ENCODE measurements at places on chromosomes 5 and 9. TPM values are rescaled to one million over a fixed set of nuclear protein-coding genes. Genes with fewer than 3 reads are reported as not detected.

PCDHB8 gene
- polyA plus RNA-seq, result 0.05 TPM

AP3S1 gene
- 85.0 TPM for polyA plus RNA-seq

KIF20A gene
- polyA plus RNA-seq, result 3.7 TPM

PCDHA9 gene
- polyA plus RNA-seq, result not detected

C9orf57 gene
- 0.11 TPM for polyA plus RNA-seq

SOX30 gene
- 0.16 TPM for polyA plus RNA-seq

TMEM215 gene
- polyA plus RNA-seq, result 0.02 TPM

ECM2 gene
- 3.5 TPM for polyA plus RNA-seq

ENTPD2 gene
- 0.27 TPM for polyA plus RNA-seq

IFNK gene
- polyA plus RNA-seq, result 0.52 TPM

FAM151B gene
- polyA plus RNA-seq, result 0.75 TPM

DNA sequence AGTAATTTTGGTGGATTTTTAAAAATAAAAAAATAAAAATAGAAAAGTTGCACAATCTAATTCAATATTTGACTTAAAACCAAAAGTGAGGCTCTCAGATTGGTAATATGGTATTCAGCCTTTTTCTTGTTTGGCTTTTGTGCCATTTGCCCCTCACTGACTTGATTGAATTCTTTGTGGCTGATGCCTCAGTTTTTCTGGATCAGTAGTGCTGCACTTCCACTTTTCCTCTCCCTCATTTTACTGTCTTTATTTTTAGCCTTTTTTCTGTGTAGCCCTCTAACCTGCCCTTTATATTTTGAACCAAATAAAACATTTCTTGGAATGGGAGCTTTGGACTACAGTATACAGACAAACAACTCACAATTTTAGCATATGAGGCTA lies 3.8 kb upstream of the MSMP start:
- DNase-seq, result no peak

DNA sequence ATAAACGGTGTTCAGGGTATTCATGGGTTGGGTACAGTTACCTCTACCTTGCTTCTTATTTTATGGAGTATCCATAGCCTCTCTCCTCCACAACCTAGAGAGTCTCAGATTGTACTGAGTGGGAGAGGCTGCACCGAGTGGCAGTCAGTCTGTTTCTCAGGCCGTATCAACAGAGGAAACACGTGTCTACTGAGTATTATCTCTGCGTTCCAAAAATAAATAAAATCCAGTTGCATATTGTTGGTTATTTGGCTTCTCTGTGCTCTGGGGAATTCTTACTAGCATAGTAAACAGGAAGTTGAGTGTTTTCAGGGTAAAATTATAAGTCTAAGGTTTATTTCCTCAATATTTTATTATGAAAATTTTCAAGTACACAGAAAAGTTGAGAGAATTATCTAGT lies 231.0 kb downstream of the ARHGEF28 start:
- DNase-seq, result no peak

DNA sequence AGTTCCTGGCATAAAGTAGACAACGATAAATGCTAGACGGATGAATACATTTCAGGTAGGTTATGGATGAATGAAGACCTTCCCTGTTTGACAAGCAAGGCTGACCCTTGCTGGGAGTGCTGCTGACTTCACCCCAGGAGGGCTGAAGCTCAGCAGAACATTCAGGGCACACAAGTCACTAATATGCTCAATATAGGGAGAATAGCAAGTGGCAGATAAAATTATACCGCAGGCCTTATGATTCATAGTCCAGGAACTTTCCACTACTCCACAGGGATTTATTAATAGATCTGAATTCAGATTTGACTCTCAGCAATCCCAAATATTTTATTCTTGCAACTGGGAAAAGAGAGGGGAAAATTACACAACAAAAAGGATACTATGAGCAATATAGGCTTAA lies 38.2 kb upstream of the GRAMD2B start:
- DNase-seq, result no peak

- no peak for DNase-seq
Observed at GRCh38 chr5:172371684-172372083, 82.6 kb downstream of the SH3PXD2B start.

- no peak for DNase-seq
Observed at GRCh38 chr5:148909766-148910165, 83.4 kb downstream of the ADRB2 start.

DNA sequence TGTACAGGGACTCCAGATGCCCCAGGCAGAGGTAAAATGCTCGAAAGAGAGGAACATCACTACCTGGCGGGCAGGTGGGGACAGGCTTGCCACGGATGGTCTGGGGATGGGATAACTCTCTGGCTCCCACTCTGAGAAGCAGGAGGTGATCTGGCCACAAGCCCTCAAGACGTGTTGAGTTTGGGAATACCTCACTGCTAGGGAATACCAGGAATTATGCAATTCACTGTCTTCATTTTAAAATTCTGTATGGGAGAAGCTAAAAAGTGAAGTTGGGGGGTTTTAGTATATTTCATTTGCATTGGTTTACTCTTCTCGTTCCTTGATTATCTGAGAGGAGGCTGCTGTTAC lies 510.4 kb downstream of the CCDC171 start:
- DNase-seq, result no peak

DNA sequence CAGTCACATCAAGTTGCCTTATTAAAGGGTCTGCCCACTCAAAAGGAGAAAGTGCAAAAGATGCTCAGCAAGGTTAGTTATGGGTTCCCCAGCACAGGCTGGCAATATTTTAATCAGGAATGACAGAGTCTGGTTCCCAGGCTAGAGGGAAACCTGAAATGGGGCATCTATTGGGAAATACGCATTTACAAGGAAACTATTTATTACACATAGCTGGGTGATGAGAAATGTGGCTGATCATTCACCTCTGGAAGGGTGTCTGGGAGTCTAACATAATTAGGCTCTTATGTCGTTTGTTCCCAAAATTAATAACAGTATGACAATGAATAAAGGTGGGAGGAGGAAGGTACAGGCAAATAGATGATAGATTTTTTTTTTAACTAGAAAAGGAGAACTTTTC lies 314.7 kb downstream of the ENC1 start:
- DNase-seq, result no peak

DNA sequence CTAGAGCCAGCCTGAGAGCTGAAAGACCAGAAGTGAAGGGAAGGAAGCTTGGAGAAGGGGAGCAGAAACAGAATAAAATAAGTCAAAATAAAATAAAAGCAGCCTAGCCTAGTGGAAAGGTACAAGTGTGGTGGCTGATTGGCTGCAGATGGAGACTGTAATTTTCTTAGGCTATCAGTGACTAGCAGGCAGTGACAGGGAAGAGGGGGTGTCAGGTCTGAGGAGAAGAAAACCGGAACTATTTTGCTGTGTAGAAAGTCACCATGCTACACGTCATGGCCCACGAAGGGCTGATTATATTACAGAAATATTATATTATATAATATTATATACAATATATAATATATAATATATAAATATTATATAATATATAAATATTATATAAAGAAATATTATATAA lies 98.1 kb upstream of the TAF11L2 start:
- no peak for DNase-seq

GRCh38 chr9:82599336-82599949 lies 463.5 kb downstream of the RASEF start:
- no peak for DNase-seq

GRCh38 chr9:131017067-131017466 lies 8.1 kb downstream of the LAMC3 start:
- DNase-seq, result no peak

GRCh38 chr9:133683586-133684120 lies 47.5 kb downstream of the DBH start:
- no peak for DNase-seq

- DNase-seq, result no peak
Observed at GRCh38 chr9:136244122-136244968, 1.3 kb downstream of the QSOX2 start.

DNA sequence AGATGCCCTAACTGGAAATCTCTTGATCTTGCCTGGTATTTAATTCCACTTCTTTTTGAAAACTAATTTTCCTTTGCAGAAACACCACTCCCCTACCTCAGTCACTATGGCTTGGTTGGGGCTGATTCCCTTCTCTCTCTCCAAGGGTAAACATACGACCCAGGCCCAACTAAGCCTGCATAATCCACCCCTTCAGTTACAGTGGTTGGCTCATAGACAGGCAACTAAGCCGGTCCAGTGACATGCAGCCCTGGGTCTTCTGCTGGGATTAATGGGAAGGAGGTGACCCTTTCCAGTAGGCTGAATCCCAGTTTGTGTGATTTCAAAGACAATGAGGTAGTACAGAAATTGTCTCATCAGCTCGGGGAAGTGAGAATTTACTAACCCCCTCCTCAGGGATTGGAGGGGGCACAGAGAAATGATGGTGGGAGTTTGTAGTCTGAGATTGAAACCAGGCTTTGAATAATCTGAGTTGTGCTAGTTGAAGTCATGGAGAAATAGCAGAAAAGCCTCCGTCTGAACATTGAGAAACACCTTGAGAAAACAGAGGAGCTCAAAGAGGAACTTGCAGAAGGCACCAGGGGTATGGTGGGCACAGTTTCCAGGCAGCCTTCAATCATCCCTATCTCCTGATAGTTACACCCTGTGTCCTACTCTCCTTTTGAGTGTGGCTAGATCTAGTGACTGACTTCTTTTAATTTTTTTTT lies 148.9 kb downstream of the GCNT1 start:
- DNase-seq, result no peak

DNA sequence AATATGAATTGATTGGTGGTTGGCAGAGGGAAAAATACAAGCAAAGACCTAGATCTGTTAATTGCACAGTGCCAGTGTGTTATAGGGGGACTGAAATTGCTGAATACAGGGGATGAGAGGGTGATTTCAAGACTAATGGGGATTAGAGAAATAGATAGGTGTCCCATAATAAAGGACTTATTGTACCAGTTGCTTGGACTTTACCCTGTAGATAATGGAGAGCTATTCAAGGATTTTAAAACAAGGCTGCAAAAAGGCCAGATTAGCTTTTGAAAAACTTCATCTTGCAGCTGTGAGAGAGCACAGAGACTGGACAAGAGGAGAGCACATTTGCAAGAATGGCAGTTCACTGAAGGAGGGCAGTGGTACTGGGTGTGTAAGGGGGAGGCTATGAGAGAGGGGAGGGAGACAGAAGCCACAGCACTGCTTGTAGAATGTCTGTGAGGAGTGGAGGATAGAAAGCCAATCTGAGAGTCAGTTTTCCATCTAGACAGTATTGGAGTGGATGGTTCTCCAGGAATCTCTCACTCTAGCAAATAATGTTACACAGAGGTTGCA lies 28.8 kb upstream of the SCAMP1 start:
- DNase-seq, result no peak

- peak; percentile 75 for DNase-seq
Observed at GRCh38 chr9:128098297-128099230, 29.0 kb downstream of the PTGES2 start.

DNA sequence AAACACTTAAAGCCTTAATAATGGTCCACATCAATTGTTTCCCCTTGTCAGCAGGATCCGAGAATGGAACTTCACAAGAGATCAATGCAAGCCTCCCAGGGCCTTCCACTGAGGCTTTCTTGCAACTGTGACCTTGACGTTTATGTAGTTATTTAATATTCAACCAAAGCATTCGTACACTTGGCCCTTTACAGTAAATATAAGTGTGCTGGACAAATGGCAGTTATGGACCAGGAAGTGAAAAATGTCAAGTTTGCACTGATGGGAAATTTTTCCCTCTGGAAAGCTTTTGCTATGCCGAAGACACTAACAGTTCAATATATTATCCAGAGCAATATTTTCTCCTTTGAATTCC lies 101.8 kb downstream of the TTLL11 start:
- no peak for DNase-seq

- no peak for DNase-seq
Observed at GRCh38 chr9:68558545-68558944, 17.9 kb upstream of the TMEM252 start.

- DNase-seq, result no peak
Observed at GRCh38 chr5:148805326-148806290, 20.8 kb upstream of the ADRB2 start.

DNA sequence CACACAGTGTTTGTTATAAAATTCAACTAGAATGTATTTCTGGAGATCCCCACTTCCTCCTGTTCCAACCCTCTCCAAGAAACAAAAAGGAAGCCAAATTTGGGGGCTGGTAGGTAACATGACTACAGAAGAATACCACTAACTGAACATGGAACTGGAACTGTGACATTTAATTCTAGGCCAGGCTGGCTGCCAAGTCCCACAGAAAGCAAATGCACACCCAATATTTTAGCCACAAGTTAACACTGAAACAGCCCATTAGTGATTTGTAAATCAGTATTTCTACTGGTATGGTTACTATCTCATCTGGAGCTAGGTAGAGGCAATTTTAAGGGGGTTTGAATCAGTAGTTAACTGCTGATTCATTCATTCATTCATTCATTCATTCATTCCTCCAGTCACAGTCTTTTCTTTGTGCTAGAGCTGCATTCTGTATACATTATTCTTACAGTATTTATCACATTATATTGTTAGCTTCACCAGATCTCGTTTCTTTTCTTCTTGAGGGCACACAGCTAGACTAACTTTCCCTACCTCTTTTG lies 131.7 kb upstream of the GDNF start:
- DNase-seq, result no peak

DNA sequence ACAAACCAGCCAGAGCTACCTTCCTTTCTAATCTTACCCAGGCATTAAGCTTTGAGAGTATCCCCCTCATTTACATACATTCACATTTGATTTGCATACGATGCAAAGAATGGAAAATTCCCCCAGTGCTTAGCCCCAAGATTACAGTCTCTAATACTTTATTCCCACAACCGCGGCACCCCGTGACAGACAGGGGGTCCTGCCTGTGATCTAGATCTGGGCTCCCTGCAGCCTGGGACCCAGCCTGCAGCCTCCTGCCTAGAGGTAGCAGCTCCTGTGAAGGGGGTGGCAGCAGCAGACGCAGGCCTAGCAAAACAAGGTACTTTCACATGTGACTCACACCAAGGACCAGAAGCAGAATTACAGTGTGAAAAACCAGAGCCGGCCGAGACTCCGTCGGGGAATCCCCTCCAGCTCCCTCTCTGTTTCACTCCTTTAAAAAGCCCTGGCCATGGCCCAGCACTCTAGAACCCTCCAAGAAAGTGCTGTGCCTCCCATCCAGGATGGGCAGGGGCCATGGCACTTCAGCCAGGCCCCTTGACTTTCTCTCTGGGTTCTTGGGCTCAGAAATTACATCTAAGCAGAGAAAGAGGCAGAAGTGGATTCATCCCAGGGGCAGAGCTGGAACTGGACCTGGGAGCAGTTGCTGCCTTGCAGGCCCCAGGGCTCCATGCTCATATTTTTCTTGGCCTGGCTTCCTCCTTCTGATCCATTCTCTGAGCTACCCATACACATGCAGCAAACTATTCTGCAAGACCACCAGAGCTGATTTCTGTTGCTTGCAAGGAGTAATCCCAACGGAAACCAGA lies 14.0 kb upstream of the TCF7 start:
- no peak for DNase-seq

- DNase-seq, result no peak
Observed at GRCh38 chr9:124255222-124255621, 2.5 kb upstream of the NEK6 start.

Data from thymus (tissue), 14 donors.